Activated CD4-positive, alpha-beta T cell treated with anti-CD3 and anti-CD28 coated beads for 36 hours (primary cell): ENCODE measurements at places on chromosomes 7 and 10. TPM values are rescaled to one million over a fixed set of nuclear protein-coding genes. Genes with fewer than 3 reads are reported as not detected.

Gene EBLN1
- not detected for total RNA-seq

Gene CPXM2
- total RNA-seq = not detected

Gene SPDYE16
- not detected for total RNA-seq

Gene DYDC2
- total RNA-seq = 0.37 TPM

- H3K36me3 ChIP-seq = peaks cover 12% of the 10 kb centered on the region
- DNase-seq = no peak
- no peaks in the 10 kb centered on the region for H3K27me3 ChIP-seq
- H3K4me1 ChIP-seq = peaks cover 38% of the 10 kb centered on the region
Measured at GRCh38 chr7:2730846-2731770, 43.1 kb downstream of the AMZ1 start.

- no peaks in the 10 kb centered on the region for H3K4me1 ChIP-seq
- no peak for DNase-seq
- no peaks in the 10 kb centered on the region for H3K27me3 ChIP-seq
- H3K4me3 ChIP-seq = no peak overlapping the region
- no peak overlapping the region for H3K27ac ChIP-seq
Measured at GRCh38 chr10:126302826-126303665, 85.2 kb downstream of the ADAM12 start.

GRCh38 chr7:95470452-95470851, 15.3 kb upstream of the ASB4 start:
- no peaks in the 10 kb centered on the region for H3K36me3 ChIP-seq
- H3K4me1 ChIP-seq = peaks cover 13% of the 10 kb centered on the region
- H3K27ac ChIP-seq = no peak overlapping the region

DNA sequence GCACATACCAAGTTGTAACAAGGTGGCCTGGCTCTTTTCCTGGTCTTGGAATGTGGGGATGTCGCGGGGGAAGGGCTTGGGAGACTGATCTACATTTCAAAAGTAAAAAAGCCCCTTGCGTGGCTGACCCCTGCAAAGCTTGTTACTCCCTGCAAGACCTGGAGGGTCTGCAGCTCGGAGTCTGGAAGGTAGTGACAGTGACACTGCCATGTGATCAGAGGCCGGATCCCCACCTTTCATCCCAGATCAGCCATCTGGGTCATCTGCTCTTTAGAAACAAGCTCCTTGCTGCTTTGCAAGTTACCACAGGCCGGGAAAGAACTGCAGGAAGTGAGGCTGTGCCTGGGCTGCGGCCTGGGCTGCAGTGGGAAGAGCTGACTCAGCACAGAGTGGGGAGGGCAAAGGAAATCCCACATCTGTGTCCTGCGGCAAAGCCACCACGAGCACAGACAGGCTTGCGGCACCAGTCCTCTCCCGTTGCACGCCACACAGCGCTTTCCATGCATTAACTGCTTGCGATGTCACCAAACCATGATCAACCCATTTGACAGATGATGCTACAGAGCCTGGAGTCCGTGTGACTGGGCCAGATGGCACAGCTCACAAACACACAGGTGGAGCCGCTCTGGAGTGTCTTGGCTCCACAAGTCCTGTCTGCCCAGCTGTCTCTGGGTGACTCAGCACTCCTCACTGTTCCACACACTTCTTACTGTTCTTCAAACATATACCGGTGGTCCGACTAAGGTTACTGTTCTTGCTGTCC, 97.7 kb downstream of the SH3PXD2A start:
- H3K4me3 ChIP-seq = peak overlapping the region; percentile 5
- no peaks in the 10 kb centered on the region for H3K36me3 ChIP-seq
- peak overlapping the region; percentile 37 for H3K27ac ChIP-seq
- DNase-seq = peak; percentile 88

GRCh38 chr7:42002654-42003053, 234.4 kb downstream of the GLI3 start:
- H3K4me1 ChIP-seq = no peaks in the 10 kb centered on the region
- no peak for DNase-seq
- H3K27me3 ChIP-seq = peaks cover 4% of the 10 kb centered on the region
- no peak overlapping the region for H3K27ac ChIP-seq
- no peak overlapping the region for H3K4me3 ChIP-seq
